ENCODE measurements at places on chromosomes 7 and 10. TPM values are rescaled to one million over a fixed set of nuclear protein-coding genes. Genes with fewer than 3 reads are reported as not detected.

The HOXA4 gene
- total RNA-seq: not detected

The CNNM1 gene
- total RNA-seq: 0.57 TPM

DNA sequence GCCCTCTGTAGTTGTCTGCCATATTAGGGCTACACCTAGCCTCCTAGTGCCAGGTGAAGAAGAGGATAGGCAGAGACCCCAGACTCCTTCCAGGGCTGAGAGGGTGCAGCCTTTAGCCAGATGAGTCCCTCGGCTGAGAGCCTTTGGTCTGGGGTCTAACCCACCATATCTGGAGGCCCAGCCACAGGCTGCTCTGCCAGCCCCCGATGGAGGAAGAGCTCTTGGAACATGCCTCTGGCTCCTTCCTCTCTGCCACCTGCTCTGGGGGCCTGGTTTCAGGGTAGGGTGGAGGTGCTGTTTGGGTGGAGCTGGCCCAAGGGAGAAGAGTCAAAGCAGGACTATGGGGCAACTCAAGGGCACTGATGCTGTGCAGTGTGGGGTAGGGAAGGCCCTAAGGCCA, 1.4 kb downstream of the LRRC18 start:
- H3K27ac ChIP-seq: no peak overlapping the region
- H3K36me3 ChIP-seq: no peaks in the 10 kb centered on the region
- H3K4me1 ChIP-seq: no peaks in the 10 kb centered on the region
- no peak for DNase-seq

- H3K36me3 ChIP-seq: no peaks in the 10 kb centered on the region
- H3K27me3 ChIP-seq: no peaks in the 10 kb centered on the region
- H3K4me3 ChIP-seq: no peak overlapping the region
- no peak for DNase-seq
Measured at GRCh38 chr10:14781763-14782162, 7.1 kb upstream of the FAM107B start.

GRCh38 chr10:112115781-112116385, 67.7 kb downstream of the GPAM start:
- no peak overlapping the region for H3K4me3 ChIP-seq
- H3K27ac ChIP-seq: no peak overlapping the region
- H3K27me3 ChIP-seq: no peaks in the 10 kb centered on the region
- H3K4me1 ChIP-seq: no peaks in the 10 kb centered on the region
- DNase-seq: peak; percentile 19

The FBXO24 gene
- total RNA-seq: 0.59 TPM

The ZNF727 gene
- total RNA-seq: not detected

DNA sequence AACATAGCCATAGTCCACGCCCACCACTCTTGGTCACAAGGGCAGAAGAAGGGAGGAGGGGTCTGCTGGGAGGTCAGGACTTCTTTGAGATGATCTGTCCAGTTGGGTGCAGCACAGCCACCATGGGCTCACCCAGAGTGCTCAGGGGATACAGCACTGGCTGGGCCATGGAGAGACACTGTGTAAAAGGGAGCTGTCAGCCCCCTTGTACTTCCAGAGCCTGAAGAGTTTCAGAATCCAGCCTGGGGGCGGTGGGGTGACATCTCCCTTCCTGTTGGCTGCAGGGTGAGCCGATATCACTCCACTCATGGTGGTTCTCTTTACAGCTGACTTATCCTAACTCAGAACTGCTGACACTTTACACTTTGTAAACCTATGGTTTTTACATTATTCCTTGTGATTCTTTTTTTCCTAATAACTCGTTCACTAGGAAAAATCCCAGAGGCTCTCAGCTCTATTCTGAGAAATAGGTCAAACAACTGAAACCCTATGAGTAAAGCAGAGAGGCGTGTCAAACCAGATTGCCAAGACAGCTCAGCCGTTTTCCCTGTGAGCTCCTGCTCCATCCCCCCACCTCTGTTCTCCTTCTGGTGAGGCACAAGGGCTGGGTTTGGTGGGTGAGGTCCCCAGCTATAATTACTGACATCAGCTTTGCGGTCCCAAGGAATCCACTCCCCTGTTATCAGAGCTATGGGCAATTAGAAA, 3.2 kb upstream of the MRPS24 start:
- peaks cover 6% of the 10 kb centered on the region for H3K4me1 ChIP-seq
- no peaks in the 10 kb centered on the region for H3K27me3 ChIP-seq
- DNase-seq: no peak
- peaks cover 18% of the 10 kb centered on the region for H3K36me3 ChIP-seq

GRCh38 chr10:125692601-125693523, 9.9 kb upstream of the TEX36 start:
- no peak for DNase-seq
- no peaks in the 10 kb centered on the region for H3K27me3 ChIP-seq
- H3K4me1 ChIP-seq: no peaks in the 10 kb centered on the region
- H3K27ac ChIP-seq: no peak overlapping the region
- no peaks in the 10 kb centered on the region for H3K36me3 ChIP-seq

Data from H1 (cell line).